ENCODE measurements at places on chromosomes 12 and 14. TPM values are rescaled to one million over a fixed set of nuclear protein-coding genes. Genes with fewer than 3 reads are reported as not detected.

The KERA gene
- not detected for total RNA-seq

The TCP11L2 gene
- 42.4 TPM for total RNA-seq

The TOMM20L gene
- total RNA-seq: not detected

The CYP46A1 gene
- total RNA-seq: 0.36 TPM

The MAX gene
- 69.3 TPM for total RNA-seq

The GRIP1 gene
- total RNA-seq: 0.90 TPM

The KRT73 gene
- total RNA-seq: not detected

The AKAP3 gene
- total RNA-seq: 0.81 TPM

The CABP1 gene
- total RNA-seq: 0.54 TPM

The RPGRIP1 gene
- total RNA-seq: not detected

The SPIC gene
- not detected for total RNA-seq

The KRT75 gene
- not detected for total RNA-seq

The TSPAN11 gene
- total RNA-seq: 2.0 TPM

The KRT71 gene
- not detected for total RNA-seq

The SLC10A1 gene
- not detected for total RNA-seq

The ZDHHC22 gene
- not detected for total RNA-seq

The MED6 gene
- 19.7 TPM for total RNA-seq

The KLRG1 gene
- total RNA-seq: not detected

The HOXC4 gene
- 0.36 TPM for total RNA-seq

The PZP gene
- total RNA-seq: not detected

The LDHB gene
- 828 TPM for total RNA-seq

The RNASE7 gene
- not detected for total RNA-seq

The APOF gene
- total RNA-seq: not detected

The NELL2 gene
- total RNA-seq: 4.6 TPM

The TSPAN19 gene
- total RNA-seq: not detected

The PTPN11 gene
- total RNA-seq: 112 TPM

The FOXA1 gene
- not detected for total RNA-seq

The LRCOL1 gene
- not detected for total RNA-seq

The DUSP16 gene
- 5.9 TPM for total RNA-seq

The FAM90A1 gene
- not detected for total RNA-seq

The CLEC14A gene
- total RNA-seq: 0.63 TPM

The NTS gene
- 0.09 TPM for total RNA-seq

The SLCO1A2 gene
- total RNA-seq: 0.09 TPM

The FAIM2 gene
- total RNA-seq: 13.8 TPM

The CMAS gene
- 25.0 TPM for total RNA-seq

The PLA2G1B gene
- not detected for total RNA-seq

The GLIPR1L1 gene
- not detected for total RNA-seq

The EML1 gene
- 80.3 TPM for total RNA-seq

The TMPO gene
- 130 TPM for total RNA-seq

The PPP1R1A gene
- total RNA-seq: not detected

The MDP1 gene
- total RNA-seq: 11.8 TPM

The CPNE6 gene
- total RNA-seq: not detected

The MYF6 gene
- not detected for total RNA-seq

The LRRC43 gene
- 0.74 TPM for total RNA-seq

The CDKN1B gene
- total RNA-seq: 41.2 TPM

The SPX gene
- total RNA-seq: 0.54 TPM

The OR4K15 gene
- not detected for total RNA-seq

The CACNA1C gene
- 6.0 TPM for total RNA-seq

The VWF gene
- 1.4 TPM for total RNA-seq

The IFNG gene
- not detected for total RNA-seq

The CIDEB gene
- 4.2 TPM for total RNA-seq

The EID3 gene
- total RNA-seq: 14.9 TPM

The DTX3 gene
- 16.9 TPM for total RNA-seq

The NAV3 gene
- 121 TPM for total RNA-seq

The DHH gene
- 0.41 TPM for total RNA-seq

The CCDC196 gene
- total RNA-seq: not detected

The USP44 gene
- 1.8 TPM for total RNA-seq

The OR10AD1 gene
- total RNA-seq: not detected
